ENCODE measurements at places on chromosomes 13 and 19.

DNA sequence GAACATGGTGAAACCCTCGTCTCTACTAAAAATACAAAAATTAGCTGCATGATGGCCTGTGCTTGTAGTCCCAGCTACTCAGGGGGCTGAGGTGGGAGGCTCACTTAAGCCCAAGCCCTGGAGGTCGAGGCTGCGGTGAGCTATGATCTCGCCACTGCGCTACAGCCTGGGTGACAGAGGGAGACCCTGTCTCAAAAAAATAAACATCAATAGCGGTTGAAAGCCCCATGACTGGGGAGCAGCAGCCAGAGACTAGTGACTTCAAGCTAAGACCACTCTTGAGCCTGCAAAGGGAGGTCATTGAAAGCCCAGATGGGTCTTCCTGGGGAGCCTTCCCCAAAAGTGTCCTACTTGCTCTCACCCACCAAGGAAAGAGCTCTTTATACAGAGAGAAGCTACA lies 11.9 kb upstream of the ZNF709 start:
- no peak for DNase-seq

- no peak for DNase-seq
Observed at GRCh38 chr13:30103161-30103840, 204.1 kb downstream of the KATNAL1 start.

GRCh38 chr13:23636360-23636759 lies 66.1 kb downstream of the TNFRSF19 start:
- no peak for DNase-seq

- DNase-seq = no peak
Observed at GRCh38 chr19:56690670-56691069, 19.1 kb upstream of the ZNF835 start.

DNA sequence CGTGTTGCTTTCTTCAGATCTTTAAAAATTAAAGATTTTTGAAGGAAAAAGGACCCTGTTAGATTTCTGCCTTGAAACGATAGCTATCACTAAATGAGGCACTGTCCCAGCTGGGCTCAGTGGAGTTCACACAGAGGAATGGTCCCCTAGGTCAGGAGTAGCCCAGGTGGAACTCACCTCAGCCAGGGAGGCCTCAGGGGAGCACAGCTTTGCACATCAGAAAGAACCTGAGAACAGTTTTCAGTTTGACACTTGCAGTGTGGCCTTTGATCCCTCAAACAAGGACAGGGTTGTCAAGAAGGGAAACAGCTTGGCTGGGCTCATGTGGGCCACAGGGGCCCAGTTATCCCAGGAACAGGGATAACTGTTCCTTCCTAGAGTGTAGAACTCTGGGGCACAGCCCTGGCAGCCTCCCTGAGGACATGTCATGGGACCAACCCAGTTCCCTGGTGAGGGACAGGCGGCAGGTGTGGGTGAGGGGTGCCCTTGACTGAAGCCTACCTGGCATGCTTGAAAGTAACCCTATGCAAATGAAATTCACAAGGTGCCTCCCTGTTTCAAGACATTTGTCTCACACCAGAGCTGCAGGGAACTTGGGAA lies 59.4 kb downstream of the CHST8 start:
- DNase-seq = no peak

- DNase-seq = no peak
Observed at GRCh38 chr13:88585861-88586260, 914.7 kb downstream of the SLITRK5 start.

GRCh38 chr19:3276341-3276799 lies 51.9 kb downstream of the CELF5 start:
- no peak for DNase-seq

GRCh38 chr13:69459346-69459745 lies 648.3 kb upstream of the ATXN8OS start:
- no peak for DNase-seq

All from CD4-positive, alpha-beta T cell treated with Interleukin-6 at 100 ng/mL for 8 hours (primary cell).